ENCODE measurements at places on chromosomes 1 and 21.
A peak's percentile ranks its signal among the peaks of the same experiment; 100 is the strongest.

GRCh38 chr21:37753122-37753599 is 163.1 kb downstream of the KCNJ6 start:
- no peak for DNase-seq

- no peak for DNase-seq
Observed at GRCh38 chr1:151210830-151211229, 12.5 kb downstream of the PIP5K1A start.

DNA sequence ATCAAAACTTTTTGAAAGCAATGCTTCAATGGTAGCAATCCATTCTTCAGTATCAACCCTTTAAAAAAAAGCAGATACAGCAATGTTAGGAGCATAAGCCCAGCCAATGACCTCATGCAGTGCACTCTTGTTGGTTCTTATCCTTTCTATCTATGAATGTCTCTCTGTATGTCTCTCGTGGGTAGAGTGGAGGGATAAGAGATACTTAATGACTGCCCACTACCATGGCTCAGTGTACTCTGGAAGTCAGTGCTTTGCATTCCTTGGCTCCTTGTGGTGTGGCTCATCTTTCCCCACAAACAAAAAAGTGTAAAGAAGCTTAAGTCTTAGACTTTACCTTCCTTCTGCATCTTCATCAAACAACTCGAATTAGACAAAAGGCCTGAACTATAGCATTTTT is 50.3 kb downstream of the PCSK9 start:
- no peak for DNase-seq

DNA sequence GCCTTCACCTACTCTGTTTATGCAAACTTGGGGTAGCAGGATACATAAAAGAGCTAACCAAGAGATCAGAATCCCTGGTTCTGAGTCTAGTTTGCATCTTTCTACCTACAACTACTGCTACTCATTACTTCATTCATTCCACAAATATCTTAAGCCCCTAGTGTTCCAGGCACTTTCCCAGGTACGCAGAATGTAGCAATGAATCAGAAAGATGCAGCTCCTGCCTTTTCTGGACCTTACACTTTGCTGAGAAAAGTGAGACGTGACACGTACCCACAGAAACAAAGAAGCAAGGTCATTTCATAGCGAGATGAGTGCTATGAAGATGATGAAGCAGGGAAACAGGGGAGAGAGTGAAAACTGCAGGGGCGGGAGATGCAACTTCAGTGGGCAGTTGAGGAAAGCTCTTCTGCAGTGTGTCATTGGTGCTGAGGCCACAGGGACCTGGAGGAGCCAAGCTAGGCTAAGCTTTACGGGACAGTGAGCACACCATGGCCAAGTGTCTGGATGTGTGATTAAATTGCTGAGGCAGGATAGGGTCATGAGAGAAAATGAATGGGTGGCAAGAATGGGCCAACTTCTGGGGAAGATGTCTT is 167.9 kb downstream of the TNFSF18 start:
- peak; percentile 30 for DNase-seq

DNA sequence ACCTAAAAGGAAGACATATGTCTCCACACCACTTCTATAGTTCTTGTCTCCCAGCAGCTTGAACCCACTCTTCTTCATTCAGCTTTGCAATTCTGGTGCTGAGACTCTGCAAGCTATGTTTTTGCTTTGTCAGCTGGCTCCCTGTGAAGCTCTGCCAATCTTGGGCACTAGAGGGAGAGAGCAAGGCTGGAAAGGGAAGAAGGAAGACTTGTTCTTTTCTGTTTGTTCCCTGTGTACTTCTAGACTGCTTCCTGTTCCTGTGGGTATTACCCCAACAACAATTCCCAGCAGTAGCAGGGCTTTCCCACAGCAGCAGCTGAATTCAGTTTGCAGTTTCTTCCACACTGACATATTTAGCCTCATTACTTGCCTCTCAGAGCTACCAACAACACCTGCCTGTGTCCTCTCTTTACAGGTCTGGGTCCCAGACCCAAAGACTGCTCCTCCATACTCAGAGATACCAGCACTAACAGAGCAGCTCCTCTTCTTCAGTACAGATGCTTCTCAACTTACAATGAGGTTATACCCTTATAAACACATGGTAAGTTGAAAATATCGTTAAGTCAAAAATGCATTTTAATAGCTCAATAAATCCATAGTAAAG is 275.2 kb upstream of the NEGR1 start:
- DNase-seq = no peak

DNA sequence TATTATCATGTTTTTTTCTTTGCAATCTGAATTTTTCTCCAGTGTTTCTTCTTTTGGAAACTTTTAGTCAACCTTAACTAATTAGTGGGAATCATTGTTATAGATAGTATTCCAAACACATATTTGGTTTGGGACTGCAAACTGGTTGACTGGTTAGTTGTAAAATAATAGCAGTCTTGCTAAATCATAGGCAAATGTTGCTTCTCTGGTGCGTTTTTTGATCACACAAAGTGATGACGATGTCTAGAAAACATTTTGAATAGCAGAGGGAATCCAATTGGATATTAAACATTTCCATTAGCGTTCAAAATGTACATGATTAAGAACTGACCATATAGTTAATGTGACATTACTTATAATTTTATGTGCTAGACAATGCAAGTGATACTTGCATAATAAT is 4.5 kb downstream of the DNAJB4 start:
- DNase-seq = no peak

DNA sequence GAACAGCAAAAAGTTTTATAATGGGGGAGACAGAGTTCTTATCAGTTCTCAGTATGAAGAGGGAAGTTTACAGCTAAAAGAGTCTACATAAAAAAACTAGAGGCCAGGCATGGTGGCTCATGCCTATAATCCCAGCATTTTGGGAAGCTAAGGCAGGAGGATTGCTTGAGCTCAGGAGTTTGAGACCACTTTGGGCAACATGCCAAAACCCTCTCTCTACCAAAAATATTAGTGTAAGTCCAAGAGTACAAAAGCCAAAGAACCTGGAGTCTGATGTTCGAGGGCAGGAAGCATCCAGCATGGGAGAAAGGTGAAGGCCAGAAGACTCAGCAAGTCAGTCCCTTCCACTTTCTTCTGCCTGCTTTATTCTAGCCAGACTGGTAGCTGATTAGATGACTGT is 35.0 kb upstream of the ROR1 start:
- no peak for DNase-seq

GRCh38 chr1:89631816-89632656 is 884 bp upstream of the LRRC8C start:
- DNase-seq = no peak

DNA sequence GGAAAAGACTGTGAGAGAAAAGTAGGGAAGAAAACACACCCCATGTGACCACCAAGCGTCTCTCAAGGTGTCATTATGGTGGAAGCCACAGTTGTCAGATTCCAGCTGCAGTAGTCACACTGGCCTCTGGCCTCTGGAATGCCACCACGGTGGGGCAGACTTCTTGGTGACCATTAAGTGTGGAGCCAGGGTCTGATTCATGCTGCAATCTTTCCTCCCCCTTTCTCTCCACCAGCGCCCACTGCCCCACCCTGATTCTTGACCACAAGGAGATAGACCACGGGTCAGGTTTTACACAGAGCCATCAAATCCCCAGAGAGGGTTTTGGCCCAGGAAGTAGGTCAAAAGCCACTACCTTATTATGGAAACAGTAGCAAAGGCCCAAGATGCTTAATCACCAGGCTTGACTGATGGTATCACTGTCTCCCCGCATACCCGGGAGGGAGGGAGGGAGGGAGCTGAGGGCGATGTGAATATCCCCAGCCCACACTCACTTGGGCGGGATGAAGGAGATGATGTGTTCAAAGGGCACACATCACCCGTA is 52.7 kb upstream of the GRHL3 start:
- DNase-seq = no peak

DNA sequence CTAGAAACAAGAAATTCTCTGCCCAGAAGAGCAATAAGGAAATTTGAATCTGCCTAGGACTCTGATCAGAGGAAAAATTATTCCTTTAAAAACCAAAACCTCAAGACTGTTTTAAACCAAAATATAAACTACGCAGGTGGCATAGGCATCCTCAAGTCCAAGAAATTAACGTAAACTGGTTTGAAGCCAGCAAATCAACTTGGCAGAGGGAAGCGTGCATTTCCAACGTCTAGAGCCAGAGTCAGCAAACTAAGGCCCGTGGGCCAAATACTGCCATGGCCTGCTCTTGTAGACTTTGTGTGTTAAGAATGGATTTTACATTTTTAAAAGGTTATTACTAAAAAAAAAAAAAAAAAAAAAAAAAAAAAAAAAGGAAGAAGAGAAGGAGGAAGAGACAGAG is 67.8 kb upstream of the VTCN1 start:
- DNase-seq = no peak

- DNase-seq = no peak
Observed at GRCh38 chr1:2826736-2827292, 25.3 kb upstream of the TTC34 start.

DNA sequence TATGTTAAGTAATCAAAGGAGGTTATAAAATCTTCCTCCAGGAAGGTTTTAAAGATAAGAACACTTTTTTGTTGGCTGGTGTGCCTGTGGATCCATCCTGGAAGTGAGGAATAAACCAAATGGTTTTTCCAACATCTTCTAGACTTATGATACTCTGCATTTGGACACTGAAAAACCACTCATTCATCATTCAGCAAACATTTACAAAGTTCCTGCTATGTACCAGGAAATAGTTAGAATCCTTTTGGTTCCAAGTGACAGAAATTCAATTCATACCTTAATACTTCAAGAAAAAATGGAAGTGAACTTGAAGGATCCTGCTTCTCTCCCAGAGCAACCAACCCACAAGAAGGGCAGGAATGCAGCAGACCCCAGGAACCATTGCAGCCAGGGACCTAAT is 39.6 kb upstream of the PIGC start:
- no peak for DNase-seq

DNA sequence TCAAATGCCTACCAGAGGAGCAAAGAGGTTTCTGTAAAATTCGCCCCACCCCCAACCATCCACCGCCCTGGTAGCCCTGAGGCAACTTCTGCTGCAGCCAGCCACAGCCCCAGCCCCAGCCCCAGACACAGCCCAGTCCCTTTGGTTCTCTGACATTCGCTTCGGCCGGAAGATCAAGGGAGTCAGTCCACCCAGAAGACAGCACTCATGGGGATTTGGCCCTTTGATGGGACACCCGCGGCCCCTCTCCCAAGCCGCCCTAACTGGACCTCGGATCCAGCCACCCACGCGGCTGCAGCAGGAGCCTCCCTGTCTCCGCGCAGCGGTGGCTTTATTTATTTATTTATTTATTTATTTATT is 3881.0 kb downstream of the SRGAP2C start:
- no peak for DNase-seq

GRCh38 chr21:42140196-42140934 is 69.2 kb downstream of the UMODL1 start:
- no peak for DNase-seq

- DNase-seq = no peak
Observed at GRCh38 chr1:240074908-240075307, 16.8 kb upstream of the FMN2 start.

- DNase-seq = peak; percentile 71
Observed at GRCh38 chr1:154157520-154158306, 2.8 kb upstream of the NUP210L start.

DNA sequence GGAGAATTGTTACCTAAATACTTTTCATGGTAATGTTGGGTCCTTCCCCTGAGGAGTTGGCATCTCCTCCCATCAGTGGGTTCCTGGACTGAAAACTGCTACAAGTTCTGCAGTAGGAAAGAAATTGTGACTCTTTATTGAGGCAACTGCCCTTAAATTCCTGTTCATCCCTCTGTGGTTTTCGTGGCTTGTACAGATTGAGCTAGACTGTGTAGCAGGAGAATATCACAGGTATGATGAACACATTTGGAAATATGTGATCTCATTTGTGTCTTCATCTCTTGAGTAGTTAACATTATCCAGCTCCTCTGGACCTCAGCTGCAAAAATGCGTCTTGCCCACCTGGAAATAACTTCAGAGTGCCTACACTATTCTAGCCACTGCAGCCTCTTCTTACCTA is 390.6 kb downstream of the PTPRC start:
- DNase-seq = no peak

All from activated CD4-positive, alpha-beta T cell treated with anti-CD3 and anti-CD28 coated beads, Interleukin-2, amount 50 U/mL, for 48 hours (primary cell).